NK-92 treated with Interleukin-12 subunit alpha and Interleukin-12 subunit beta, amount 100 ng/mL, for 24 hours (cell line): ENCODE measurements at places on chromosomes 6 and 20.

DNA sequence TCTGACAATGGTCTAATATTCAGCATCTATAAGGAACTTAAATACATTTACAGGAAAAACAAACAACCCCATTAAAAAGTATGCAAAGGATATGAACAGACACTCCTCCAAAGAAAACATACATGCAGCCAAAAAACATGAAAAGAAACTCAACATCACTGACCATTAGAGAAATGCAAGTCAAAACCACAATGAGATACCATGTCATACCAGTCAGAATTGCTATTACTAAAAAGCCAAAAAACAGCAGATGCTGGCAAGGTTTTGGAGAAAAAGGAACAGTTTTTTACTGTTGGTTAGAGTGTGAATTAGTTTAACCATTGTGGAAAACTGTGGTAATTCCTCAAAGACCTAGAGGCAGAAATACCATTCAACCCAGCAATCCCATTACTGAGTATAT, 339.0 kb upstream of the ADGRB3 start:
- DNase-seq = no peak

GRCh38 chr6:161376367-161376766, 102.5 kb upstream of the AGPAT4 start:
- DNase-seq = no peak

- no peak for DNase-seq
Measured at GRCh38 chr6:162404951-162405350, 322.6 kb downstream of the PRKN start.

DNA sequence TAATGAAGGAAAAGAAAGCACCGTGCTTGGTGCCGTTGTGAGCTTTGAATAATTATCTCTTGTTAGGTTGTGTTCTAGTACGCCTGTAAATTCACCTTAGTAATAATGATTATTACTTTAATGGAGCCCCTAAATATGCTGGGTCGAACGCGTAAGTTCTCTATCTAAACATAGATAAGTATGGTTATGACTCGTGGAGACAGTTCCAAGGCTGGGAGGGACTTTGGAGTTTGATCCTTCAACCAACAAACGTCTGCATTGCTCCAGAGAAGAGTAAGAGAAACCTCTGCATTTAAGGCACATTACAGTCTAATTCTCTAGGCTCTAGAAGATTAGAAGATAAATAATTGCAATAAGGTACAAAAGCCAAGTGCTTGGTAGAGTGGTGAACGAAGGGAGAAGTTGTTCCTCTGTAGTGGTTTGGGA, 514 bp downstream of the ACOT13 start:
- no peak for DNase-seq

DNA sequence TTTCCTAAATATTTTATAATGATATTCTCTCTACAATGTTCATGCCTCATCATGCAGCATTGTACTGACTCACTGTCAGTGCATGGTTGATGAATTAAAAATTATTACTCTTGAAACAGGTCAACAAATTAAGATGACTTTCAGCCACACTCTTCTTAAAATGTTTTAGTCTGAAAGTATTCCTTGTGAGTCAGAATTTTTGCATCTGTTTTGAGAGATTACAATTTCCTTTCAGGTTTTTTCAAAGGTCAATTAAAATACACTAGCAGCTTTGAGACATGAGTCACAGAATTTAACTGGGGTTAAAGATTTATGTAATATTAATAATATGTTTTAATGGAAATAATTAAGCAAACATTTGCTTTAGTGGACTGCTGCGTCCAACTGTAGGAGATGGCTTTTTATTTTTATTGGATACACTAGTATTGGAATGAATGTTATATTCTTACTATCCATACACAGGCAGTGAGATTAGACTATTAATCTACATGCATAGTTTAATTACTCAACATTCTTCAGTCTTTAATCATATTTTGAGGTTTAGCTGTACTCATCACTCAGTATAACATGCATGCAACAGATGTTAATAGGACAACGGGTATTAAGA, 9.7 kb downstream of the COL12A1 start:
- DNase-seq = no peak

DNA sequence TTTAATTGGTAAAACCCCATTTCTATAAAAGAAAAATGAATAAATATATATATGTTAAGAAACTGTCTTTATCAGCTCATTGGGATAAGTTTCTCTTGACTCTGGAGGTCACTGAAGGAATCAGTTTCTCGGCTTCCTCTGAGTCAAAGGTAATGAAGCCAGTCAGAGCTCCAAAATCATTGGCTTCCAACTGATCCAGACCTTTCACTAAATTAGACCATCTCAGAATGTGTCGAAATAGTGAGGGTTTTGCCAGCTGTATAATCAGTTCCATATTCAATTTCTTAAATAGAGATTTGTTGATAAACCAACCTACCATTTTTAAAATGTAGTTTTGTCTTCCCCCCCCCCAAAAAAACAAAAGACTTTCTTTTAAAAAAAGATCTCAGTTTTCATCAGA, 60.5 kb upstream of the SRSF6 start:
- no peak for DNase-seq

DNA sequence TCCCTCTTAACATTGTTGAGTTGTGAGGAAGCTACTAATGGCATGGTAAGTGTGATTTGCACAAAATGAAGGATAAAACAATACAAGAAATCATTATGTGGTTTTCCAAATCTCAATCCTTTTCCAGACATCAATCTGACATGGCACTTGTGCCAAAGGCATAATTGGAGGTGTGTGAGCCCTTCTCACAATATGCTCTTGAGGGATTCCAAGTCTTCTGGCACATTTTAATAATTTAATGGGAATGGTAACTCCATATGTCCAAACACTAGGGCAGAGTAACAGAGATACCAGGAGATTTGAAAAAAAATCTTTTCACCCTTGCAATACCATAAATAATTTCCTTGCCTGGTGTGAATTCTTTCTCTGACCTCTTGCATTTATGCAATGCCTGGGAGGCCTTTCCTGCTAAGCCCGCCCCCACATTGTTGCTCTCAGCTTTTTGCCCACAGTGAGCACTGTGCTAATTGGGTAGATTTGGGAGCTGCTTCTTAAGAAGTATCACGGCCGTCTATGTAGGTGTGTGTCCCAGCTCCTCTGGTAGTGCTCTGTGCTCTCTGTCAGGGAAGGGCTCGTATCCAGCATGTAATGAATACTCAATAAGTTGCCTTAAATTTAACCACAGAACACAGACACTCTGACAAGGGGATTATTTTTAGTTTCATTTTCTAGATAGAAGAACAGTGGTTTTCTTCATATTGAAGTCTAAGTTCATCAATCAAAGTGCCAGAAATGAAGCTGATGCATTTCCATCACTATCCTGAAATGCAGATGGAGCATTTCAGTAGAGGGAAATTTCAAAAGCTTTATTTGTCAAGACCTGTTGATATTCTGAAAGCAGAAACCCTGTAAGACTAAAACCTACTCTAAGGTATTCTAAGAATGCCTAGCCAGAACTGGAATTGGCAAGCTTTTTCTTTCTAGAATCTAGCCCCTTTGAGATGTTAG, 54.4 kb upstream of the CEP85L start:
- DNase-seq = peak; percentile 45

DNA sequence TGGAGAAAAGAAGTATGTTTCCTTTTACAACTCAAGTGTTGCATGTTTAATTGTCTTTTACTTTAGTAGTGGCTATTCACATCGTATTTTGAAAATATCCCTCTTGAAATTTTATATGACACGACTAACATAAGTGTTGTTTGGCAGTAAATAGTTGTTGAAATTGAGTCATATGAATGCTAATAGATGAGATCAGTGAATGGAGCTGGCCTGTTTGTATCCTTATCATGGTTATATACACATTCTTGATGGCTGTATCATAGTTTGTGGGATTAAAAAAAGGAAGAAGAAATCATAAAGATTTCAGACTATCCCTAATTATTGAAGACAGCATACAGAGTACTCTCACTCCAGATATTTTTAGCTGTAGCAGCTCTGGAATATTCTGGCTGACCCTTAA, 8.2 kb upstream of the RAE1 start:
- DNase-seq = no peak

DNA sequence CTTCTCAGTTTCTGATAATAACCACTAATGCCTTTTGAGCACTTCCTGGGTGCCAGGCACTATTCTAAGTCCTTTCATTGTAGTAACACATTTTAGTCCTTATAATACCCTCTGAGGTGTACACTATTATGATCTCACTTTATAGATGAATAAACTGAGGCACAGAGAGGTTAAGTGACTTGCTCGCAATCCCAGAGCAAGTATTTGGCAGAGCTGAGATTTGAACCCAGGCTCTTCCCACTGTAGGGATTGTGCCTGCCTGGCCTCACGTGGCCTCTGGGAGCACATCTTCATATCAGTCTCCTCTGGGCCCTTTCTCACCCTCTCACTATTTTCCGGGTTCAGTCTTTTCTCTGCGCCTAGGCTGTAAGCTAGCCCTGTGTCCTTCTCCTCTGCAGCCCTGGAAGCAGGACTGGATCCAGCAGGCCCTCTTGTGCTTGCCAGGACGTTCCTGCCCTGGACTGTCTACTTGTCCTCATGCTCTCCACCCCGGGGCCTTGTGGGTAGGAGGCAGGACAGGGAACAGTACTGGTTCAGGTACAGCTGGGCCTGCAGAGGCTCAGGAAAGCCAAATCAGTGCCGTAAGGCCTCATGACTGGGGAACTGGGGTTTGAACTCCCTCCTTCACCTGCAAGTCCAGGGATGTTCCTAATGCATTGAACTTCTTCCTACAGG, 139.6 kb downstream of the VEGFA start:
- no peak for DNase-seq

GRCh38 chr6:169783971-169784820, 32.8 kb downstream of the ERMARD start:
- DNase-seq = no peak

GRCh38 chr20:58228484-58229197, at the start of gene ANKRD60:
ANKRD60 (minus strand) TSS chr20:58228653; CDS start chr20:58228653, 0 bp downstream.
- DNase-seq = no peak

DNA sequence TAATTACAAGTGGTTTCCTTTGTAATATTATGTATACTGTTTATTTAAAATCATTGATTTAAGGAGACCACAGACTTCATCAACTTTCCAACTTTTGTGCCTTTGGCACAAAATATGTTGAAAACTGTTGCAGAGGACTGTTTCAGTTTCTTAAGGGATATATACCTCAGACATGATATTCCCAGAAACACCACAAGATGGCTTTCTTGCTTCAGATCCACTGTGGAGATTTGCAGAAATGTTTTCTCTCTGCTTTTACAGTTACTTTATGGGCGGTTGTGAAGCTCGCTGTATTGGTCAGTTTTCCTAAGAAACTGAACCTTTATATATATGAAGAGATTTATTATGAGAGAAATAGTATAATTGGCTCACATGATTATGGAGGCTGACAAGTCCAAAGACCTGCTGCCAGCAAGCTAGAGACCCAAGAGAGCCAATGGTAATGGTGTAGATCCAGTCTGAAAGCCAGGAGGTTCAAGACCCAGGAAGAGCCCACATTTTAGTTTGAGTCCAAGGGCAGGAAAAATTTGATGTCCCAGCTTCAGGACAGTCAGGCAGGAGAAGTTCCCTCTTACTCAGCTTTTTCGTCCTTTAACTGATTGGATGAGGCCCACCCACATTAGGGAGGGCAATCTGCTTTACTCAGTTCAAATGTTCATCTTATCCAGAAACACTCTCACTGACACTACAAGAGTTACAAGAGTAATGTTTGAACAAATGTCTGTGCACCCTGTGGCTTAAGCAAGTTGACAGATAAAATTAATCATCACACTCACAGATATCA, 12.8 kb downstream of the ME1 start:
- DNase-seq = no peak

DNA sequence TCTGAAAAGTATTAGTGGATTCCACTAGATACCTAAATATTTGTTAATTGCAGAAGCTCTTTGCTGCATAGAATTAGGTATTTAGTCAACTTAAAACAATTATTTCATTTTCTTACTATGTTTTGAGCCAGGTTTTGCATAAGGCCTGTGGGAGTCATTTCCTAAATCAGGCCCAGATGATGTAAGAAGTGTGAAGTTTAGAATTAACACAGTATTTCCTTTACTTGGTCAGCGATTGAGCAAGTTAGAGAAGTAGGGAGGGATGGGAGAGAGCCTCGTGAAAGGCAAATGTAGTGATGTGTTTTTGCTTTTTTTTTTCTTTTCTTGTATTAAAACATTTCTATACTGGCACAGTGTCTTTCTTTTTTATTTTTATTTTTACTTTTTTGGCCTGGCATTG, 711.1 kb downstream of the HDGFL1 start:
- no peak for DNase-seq

DNA sequence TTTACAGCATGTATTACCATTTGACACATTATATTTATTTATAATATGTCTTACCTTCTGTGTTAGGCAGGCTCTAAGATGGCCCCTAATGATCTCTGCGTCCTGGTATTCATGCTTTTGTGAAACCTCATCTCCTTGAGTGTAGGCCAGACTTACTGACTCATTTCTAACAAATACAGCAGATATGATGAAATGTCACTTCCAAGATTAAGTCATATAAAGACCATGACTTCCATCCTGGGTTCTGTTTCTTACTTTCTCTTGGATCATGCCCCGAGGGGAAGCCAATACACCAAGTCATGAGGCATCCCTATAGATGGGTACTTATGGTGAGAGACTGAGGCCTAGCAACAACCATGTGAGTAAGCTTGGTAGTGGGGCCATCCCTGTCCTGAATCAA, 30.2 kb downstream of the ZHX3 start:
- no peak for DNase-seq

DNA sequence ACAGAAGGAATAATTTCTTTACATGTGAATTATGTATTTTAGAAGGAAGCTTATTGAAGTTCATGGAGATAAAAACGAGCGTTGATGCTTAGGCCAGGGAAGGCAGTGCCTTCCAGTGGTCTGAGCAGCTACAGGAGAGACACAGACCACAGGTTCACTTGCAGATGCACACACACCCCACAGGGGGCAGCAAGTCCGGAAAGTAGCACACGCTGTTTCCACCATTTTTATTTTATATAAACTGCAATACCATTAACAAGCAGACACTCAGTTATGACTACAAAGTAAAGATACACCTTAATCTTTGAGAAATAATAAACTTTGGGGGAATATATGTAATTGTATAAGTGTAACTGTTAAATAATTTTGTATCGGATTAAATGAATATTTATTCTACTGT, 13.5 kb upstream of the DACT2 start:
- no peak for DNase-seq
